Effector CD4-positive, alpha-beta T cell (primary cell): ENCODE measurements at places on chromosomes 1 and 21.

DNA sequence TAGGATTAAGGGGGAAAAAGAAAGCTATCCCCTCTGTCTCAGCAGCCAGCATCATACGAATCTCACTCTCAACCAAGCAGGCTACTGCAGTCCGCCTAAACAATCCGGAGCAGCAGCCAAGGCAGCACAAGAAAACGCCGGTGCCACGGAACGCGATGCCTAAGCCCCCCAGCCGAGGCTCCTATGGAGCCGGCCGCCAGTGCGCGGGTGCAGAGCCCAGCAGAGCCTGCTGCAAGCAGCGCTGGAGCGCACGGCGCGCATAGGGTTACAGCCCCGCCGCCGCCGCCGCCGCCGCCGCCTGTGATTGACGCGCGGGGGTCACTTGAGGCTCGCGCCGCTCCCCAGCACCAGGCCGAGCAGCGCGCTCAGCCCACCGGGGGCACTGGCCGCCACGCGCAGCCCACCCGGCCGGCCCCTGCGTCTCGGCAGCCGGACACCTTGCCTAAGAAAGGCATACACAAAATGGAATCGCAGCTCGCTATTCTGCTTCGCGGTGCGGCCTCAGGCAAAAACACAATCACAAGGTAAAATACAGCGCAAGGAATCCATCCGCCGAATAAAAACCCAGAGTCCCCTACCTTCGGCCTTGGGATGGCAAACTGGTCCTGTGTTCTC, 780 bp downstream of the HIVEP3 start:
- DNase-seq, result peak; percentile 26

- no peak for DNase-seq
These were observed 44.6 kb downstream of the WDR4 start for GRCh38 chr21:42834726-42835191.

- DNase-seq, result no peak
These were observed at the start of gene KRTAP13-2 for GRCh38 chr21:30372139-30372770. TSS of gene KRTAP13-2 (minus strand) at chr21:30372271. CDS start at chr21:30372213, 58 bp downstream.

DNA sequence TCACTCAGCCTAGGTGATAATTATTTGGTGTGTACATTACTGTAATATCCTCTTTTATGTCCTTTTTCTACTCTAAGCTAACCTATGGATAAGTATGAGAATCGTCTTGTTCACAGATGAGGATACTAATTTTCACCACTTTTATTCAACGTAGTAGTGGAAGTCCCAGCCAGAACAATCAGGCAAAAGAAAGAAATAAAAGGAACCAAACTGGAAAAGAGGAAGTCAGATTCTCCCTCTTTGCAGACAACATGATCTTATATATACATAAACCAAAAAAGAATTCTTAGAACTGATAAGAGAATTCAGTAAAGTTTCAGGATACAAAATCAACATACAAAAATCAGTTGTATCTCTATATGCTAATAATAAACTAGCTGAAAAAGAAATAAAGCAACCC, 12.6 kb upstream of the RGL1 start:
- no peak for DNase-seq

GRCh38 chr1:153833171-153833570, 58.0 kb downstream of the SLC27A3 start:
- no peak for DNase-seq

GRCh38 chr1:229152311-229152710, 118.6 kb upstream of the RAB4A start:
- no peak for DNase-seq

- no peak for DNase-seq
These were observed 1532.1 kb upstream of the TPTE start for GRCh38 chr21:8989261-8989711.

GRCh38 chr1:150282558-150282958, 204 bp downstream of the CIART start:
- no peak for DNase-seq

GRCh38 chr1:168498956-168499687, 44.7 kb downstream of the XCL2 start:
- DNase-seq, result no peak

- DNase-seq, result no peak
These were observed 1.1 kb upstream of the ADAMTS1 start for GRCh38 chr21:26846036-26846931.

DNA sequence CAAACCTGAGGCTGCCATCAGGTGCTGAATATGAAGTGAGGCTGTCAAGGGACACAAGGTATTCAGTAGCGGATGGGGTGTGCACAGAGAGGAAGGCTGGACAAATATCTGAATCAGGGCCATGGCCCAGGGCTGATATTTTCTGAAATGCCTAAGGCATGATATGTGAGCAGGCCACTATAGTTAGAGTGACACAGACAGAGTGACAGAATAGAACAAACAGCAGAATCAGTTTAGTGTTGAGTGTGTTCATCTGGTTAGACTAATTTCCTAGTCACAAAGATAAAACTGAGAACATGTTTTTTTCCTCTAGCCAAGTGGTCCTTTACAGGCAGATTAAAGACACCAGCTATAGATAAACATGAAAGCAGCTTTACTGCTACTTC, 3.9 kb downstream of the OVAAL start:
- no peak for DNase-seq

DNA sequence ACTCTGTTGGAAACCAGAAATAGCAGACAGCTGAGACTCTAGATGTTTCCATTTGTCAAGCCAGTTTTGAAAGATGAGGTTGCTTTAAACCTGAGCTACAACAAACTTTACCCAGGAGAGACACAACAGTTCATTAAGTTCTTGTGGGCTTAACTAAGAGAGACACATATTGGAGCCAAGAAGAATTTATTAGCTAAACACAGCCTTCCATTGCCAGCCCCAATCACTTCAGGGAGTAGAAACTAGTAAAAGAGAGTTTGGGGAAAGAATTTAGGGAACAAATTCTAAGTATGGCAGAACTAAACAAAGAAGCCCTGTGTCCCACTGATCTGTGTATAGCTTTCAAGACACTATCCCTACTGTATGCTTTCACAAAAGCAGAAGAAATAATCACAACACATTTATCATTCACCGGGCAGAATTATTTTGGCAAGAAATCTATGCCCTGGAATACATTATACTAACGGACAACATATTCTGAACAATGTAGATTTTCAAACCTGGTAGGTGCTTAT, 87.3 kb upstream of the KAZN start:
- no peak for DNase-seq

GRCh38 chr1:35461966-35462651, 95.1 kb downstream of the KIAA0319L start:
- no peak for DNase-seq

- DNase-seq, result no peak
These were observed 294.1 kb upstream of the RUNX1 start for GRCh38 chr21:35343046-35343819.

- DNase-seq, result no peak
These were observed 250.5 kb upstream of the PKN2 start for GRCh38 chr1:88433556-88433955.

- no peak for DNase-seq
These were observed 2.8 kb upstream of the KRTAP10-5 start for GRCh38 chr21:44583089-44583799.

DNA sequence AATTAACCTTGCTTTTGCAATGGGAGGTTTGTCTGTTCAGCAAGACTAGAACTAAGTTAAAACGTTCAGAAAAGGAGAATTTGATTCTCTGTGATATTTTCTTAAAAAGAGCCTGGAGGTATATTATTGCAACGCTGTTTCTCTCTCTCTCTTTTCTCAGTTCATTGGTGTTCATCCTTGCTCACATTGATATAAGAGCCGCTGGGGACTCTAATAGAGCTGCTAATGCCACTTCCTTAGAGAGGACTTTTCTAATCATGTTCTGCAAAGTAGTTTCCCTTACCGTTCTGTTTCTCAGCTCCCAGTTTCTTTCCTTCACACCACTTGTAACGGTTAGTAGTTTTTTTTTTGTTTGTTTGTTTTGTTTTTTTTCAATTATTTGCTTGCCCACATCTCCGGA, 203.8 kb downstream of the RWDD3 start:
- no peak for DNase-seq

- no peak for DNase-seq
These were observed 75.8 kb upstream of the TSPAN2 start for GRCh38 chr1:115164940-115165705.

- DNase-seq, result peak; percentile 3
These were observed 26.2 kb downstream of the EXTL2 start for GRCh38 chr1:100868364-100868995.

GRCh38 chr21:37244501-37245095, 22.5 kb downstream of the VPS26C start:
- DNase-seq, result no peak

- DNase-seq, result no peak
These were observed 229.3 kb downstream of the FGGY start for GRCh38 chr1:59526240-59526639.

GRCh38 chr1:201226859-201227488, 36.4 kb downstream of the IGFN1 start:
- no peak for DNase-seq
